ENCODE measurements at places on chromosomes 12 and 14. TPM values are rescaled to one million over a fixed set of nuclear protein-coding genes. Genes with fewer than 3 reads are reported as not detected.

KRT4 gene
- not detected for total RNA-seq

PELI2 gene
- 24.1 TPM for total RNA-seq

PRKD1 gene
- total RNA-seq: 18.9 TPM

PITPNM2 gene
- total RNA-seq: 8.4 TPM

SERPINA9 gene
- not detected for total RNA-seq

SOAT2 gene
- not detected for total RNA-seq

ENDOU gene
- not detected for total RNA-seq

PTGES3 gene
- total RNA-seq: 100 TPM

OTUB2 gene
- 5.2 TPM for total RNA-seq

FGFR1OP2 gene
- total RNA-seq: 32.2 TPM

C14orf132 gene
- 41.8 TPM for total RNA-seq

FOXM1 gene
- 2.5 TPM for total RNA-seq

TTC9 gene
- total RNA-seq: 20.9 TPM

SRRM4 gene
- total RNA-seq: 13.8 TPM

MMP17 gene
- total RNA-seq: 22.4 TPM

KCNJ8 gene
- total RNA-seq: 4.2 TPM

BDKRB1 gene
- not detected for total RNA-seq

RFX4 gene
- total RNA-seq: 6.4 TPM

KRT71 gene
- 0.25 TPM for total RNA-seq

DENND5B gene
- total RNA-seq: 41.6 TPM

BMP4 gene
- total RNA-seq: 0.98 TPM

TESPA1 gene
- total RNA-seq: under 0.01 TPM

PTHLH gene
- under 0.01 TPM for total RNA-seq

POTEM gene
- total RNA-seq: not detected

ZBTB42 gene
- total RNA-seq: 0.49 TPM

TUBA1B gene
- total RNA-seq: 782 TPM

RBP5 gene
- total RNA-seq: 0.25 TPM

ALDH1L2 gene
- 6.4 TPM for total RNA-seq

STXBP6 gene
- 28.0 TPM for total RNA-seq

RAB15 gene
- 21.9 TPM for total RNA-seq

LGR5 gene
- under 0.01 TPM for total RNA-seq

CCDC175 gene
- 2.0 TPM for total RNA-seq

CDH24 gene
- 12.0 TPM for total RNA-seq

MEG3 gene
- 91.7 TPM for total RNA-seq

SLC22A17 gene
- 155 TPM for total RNA-seq

CPM gene
- 1.7 TPM for total RNA-seq

ADCY4 gene
- total RNA-seq: 1.7 TPM

ANKRD33 gene
- total RNA-seq: not detected

DACT1 gene
- total RNA-seq: 133 TPM

DYRK4 gene
- 12.3 TPM for total RNA-seq

GNB3 gene
- 0.74 TPM for total RNA-seq

NABP2 gene
- total RNA-seq: 14.0 TPM

GAPDH gene
- 1,154 TPM for total RNA-seq

SLC6A15 gene
- 56.8 TPM for total RNA-seq

RHOJ gene
- 5.9 TPM for total RNA-seq

SYT1 gene
- 152 TPM for total RNA-seq

EGLN3 gene
- total RNA-seq: 9.6 TPM

All from temporal lobe (tissue), 4 donors.